Spleen (tissue), 13 donors: ENCODE measurements at places on chromosomes 3 and 15.
A peak's percentile ranks its signal among the peaks of the same experiment; 100 is the strongest.

DNA sequence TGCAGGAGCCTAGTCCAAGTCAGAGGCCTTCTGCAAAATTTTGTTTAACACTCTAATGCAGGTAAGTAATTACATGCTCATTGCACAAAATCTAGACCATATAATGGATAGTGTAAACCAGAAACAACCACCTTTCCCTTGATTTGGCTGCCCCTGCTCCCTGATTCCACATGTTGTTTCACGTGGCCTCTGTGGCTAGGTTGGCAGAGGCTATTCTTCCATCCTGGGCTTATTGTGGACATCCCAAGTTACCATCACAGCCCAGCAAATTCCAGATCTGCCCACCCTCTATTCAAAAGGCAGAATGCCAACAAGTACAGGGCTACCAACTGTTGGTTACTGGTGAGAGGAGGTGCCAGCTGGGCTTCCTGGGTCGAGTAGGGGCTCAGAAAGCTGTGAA is 794.5 kb upstream of the GRM7 start:
- DNase-seq: no peak

DNA sequence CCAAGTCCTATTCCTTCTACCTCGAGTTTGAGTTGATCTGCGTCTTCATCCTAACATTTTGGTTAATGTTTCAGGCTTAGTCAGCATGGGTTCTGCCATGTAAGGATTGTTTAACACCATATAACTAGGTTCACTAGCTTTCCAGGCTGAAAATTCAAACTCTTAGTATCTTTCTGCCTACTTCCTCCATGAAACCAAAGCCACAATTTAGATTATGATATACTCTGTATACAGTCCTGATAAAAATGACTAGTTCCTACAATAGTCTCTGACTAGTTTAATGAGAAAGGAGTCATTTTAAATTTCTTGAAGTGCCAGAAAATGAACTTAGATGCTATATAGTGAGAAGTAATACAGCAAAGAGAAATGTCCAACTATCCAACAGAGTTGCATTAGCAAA is 6.6 kb upstream of the BTLA start:
- DNase-seq: no peak

- no peak for DNase-seq
Measured at GRCh38 chr3:15899388-15899787, 101.6 kb upstream of the ANKRD28 start.

- DNase-seq: no peak
Measured at GRCh38 chr3:161549261-161549660, 52.7 kb downstream of the OTOL1 start.

- DNase-seq: no peak
Measured at GRCh38 chr3:17840651-17841050, 98.2 kb upstream of the TBC1D5 start.

DNA sequence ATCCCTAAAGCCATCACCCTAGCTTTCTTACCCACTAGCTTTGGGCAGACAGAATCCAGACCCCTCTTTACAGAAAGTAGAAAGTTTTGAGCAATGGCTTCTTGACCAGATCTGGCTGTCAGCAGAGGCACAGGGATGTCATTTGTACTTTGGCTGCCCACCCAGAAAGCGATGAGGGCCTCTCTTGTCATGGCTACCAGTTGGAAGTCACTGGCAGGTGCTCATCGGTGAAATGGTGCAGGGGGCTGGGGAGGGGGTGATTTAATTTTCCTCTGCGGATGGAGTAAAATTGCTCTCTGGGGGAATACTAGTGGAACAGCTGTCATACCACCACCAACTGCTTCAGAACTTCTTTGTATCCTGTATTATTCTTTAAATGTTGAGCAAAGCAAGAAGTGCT is 393.7 kb downstream of the LSAMP start:
- no peak for DNase-seq

GRCh38 chr3:164737174-164737573 is 341.1 kb downstream of the SI start:
- no peak for DNase-seq

DNA sequence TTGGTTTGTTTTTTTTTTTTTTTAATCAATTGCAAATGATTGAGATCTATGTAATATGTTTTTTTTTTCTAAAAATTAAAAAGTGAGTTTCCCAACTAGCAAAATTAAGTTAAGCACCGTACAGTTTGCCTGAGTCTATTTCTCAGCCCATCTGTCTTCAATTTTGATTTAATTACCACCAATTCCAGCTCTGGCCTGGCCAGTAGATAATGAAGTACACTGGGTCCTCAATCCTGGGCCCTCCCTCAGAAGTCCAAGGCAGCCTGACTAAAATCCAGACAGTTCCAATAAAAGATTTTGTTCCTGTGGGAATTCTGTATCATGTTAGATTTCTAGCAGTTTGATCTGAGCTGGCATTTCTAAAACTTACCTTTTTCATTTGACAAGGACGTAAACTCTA is 887.2 kb downstream of the NAALADL2 start:
- DNase-seq: no peak

- DNase-seq: no peak
Measured at GRCh38 chr3:7456386-7456785, 595.5 kb downstream of the GRM7 start.

GRCh38 chr3:138625707-138626365 is 17.3 kb downstream of the FAIM start:
- no peak for DNase-seq

- DNase-seq: no peak
Measured at GRCh38 chr3:129535075-129535474, 6.6 kb downstream of the RHO start.

DNA sequence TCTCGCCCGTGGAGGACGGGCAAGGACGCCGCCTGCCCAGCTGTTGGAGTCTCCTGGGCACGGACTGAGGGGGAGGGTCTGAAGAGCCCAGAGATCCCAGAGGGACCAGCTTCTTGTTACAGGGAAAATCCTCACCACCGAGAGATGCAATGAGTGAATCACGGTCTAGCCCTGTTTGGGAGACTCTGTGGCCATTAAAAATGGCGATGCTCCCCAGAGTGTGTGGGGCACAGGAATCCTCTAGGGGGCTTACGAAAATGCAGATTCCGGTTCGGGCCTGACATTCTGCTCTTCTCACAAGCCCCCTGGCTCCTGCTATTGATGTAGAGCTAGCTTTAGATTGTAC is 35.5 kb upstream of the EPHB3 start:
- DNase-seq: no peak

GRCh38 chr3:171099911-171100310 is 73.4 kb upstream of the SLC2A2 start:
- no peak for DNase-seq

DNA sequence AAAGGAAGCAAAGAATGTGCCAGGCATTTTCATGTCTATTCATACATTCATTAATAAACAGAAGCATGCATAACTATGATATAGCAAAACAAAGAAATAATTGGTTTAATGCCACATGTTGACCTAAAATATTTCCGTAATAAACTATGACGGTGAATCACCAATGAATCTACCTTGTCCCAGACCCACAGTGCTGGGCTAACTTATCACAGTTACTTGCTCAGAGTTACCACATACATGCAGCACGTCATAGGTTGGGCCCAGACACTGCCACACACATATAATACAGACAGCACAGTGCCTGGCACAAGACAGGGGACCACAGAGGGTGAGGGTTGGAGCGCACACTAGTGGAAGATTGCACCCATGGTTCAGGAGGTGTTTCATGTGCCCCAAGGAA is 86.9 kb downstream of the ATP1B3 start:
- no peak for DNase-seq

- DNase-seq: no peak
Measured at GRCh38 chr3:38017445-38018295, 11.8 kb downstream of the PLCD1 start.

GRCh38 chr15:66503780-66504562 is 684 bp downstream of the RPL4 start:
- no peak for DNase-seq

GRCh38 chr3:148214705-148215104 is 483.0 kb upstream of the AGTR1 start:
- no peak for DNase-seq

DNA sequence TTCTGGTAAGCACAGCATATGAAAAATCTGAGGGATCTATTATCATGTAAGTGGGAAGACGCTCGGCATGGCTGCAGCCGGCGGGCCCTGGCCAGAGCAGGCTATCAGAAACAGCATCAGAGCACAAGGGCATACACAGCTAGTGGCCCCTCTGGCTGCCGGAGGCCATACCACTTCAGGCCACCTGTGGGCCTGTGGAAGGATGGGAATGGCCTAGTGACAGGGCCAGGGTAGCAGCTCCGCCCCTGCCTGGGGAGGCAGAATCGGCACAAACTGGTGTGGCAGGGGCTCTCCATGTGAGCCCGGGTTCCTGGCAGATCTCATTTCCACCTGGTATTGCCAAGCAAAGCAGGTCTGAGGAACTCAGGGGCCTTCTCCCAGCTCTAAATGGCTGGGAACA is 46.4 kb downstream of the SH3BP5 start:
- no peak for DNase-seq

DNA sequence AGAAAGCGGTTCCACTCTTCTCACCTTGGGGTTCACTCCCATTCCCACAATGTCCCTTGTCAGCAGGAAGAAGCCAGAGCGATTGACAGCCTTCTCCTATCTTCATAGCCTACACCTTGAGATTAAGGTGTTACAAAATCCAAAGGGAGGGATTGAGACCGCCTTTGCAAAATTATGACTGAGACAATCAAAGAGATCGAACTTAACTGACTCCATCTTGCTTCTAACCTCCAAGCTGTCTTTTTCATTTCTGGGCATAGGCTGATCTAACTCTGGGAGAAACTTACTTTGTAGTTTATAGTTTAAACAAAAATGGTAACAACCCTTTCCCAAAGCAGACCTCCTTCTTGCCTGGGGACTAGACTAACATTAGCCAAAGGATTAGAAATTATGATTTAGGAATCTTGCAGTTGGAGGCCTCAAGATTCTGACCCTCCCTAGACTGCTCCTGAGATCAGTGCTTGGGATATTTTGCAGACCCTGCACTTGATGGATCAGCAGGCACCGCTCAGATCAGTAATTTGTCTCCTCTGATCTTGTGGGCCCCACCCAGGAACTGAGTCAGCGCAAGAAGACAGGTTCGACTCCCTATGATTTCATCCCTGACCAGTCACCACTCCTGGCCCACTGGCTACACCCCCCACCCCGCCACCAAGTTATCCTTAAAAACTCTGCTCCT is 40.0 kb downstream of the PAQR5 start:
- no peak for DNase-seq

DNA sequence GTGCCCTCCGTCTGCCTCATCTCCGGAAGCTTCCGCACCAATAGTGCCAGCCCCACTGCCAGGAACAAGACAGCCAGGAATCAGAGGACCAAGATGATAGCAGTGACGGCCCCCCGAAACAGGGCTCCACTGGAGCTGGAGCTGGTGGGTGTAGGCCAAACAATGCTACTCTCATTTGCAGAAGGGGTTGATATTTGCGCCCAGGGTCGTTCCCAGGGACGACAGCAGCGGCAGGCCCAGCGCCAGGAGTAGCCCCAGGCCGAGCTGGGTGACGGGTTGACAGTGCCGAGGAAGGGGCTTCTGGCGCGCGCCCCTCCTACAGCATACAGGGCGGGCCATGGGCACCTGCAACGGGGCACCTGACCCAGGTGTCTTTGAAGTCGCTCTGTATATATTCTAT is 301.4 kb downstream of the CNTN6 start:
- no peak for DNase-seq

GRCh38 chr15:63043335-63044076 is 959 bp downstream of the TPM1 start:
- DNase-seq: peak; percentile 90

GRCh38 chr15:72313448-72313840 is 6.5 kb downstream of the CELF6 start:
- no peak for DNase-seq

DNA sequence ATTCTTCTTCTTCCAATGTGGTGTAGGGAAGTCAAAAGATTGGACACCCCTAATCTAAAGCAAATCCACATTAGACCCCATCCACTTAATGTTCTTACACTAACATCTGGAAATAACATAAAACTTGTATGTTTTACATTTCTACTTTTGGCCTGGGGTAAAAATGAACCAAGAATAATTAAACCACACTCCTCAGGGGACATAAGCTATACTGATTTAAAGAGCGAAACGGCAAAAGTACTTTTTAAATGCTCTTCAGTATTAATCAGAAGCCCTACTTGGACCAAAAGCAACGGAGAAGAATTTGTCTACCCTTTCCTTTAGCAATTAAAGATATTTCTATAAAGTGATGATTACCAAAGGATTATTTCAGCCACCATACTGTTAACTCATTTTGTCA is 123.9 kb downstream of the TMCC1 start:
- no peak for DNase-seq

- no peak for DNase-seq
Measured at GRCh38 chr3:136093771-136094170, 102.4 kb downstream of the MSL2 start.

DNA sequence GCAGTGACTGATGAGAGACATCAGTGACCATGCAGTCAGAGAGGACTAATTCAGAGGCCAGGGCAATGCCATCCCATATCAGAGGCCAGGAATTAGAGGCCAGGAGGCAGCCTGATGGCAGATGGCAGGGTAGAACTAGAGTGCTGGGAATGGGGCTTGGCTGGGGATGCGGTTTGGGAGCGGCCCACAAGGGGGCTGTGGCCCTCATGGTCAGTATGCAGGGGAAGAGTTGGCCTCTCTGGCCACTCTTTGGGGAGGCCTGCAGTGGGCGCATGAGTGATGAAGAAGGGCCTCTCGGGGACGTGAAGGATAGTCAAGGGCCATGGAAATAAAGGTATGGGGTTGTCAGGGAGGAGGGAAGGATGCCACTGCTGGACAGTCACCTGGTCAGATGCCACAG is 101.7 kb downstream of the EEFSEC start:
- no peak for DNase-seq

DNA sequence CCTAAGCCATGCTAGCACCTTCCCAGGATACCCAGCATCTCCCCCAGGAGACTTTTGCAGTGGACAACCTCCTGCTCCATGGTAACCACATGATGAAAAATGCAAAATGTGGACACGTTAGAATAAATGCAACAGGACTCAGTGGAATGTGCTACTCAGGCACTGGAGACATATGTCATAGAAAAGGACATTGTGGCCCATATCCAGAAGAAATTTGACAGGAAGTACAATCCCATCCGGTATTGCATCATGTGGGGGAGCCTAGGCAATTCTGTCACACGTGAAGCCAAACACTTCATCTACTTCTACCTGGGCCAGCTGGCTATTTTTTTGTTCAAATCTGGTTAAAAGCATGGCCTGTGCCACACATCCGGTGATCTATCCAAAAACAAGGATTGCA is 227.2 kb upstream of the GPR149 start:
- DNase-seq: no peak

GRCh38 chr3:127457094-127457475 is 133.4 kb downstream of the TPRA1 start:
- peak; percentile 71 for DNase-seq

DNA sequence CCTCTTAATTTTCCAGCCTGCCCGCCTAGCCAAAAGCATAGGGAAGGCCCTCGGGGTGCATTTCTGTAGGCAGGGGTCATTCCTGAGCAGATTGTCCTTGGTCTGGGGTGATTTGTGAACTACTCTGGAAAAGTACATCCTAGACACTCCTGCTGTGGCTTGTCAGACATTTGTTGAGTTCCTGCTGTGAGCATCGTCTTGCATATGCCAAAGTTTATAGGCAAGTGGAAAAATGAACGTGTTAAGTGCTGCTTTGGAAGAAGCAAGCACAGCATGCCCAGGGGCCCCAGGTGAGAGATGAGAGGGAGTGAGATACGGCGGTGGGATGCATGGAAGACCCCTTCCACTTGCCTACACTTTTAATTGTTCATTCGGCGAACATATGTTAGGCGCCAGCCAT is 237.7 kb upstream of the ST8SIA2 start:
- no peak for DNase-seq
